ENCODE measurements at places on chromosomes 3 and 15. TPM values are rescaled to one million over a fixed set of nuclear protein-coding genes. Genes with fewer than 3 reads are reported as not detected.

GRCh38 chr15:90560229-90560776 lies 30.6 kb downstream of the CRTC3 start:
- DNase-seq = peak; percentile 56

GRCh38 chr3:27090275-27091041 lies 278.7 kb downstream of the NEK10 start:
- DNase-seq = no peak

The COMMD2 gene
- polyA plus RNA-seq = 20.0 TPM

DNA sequence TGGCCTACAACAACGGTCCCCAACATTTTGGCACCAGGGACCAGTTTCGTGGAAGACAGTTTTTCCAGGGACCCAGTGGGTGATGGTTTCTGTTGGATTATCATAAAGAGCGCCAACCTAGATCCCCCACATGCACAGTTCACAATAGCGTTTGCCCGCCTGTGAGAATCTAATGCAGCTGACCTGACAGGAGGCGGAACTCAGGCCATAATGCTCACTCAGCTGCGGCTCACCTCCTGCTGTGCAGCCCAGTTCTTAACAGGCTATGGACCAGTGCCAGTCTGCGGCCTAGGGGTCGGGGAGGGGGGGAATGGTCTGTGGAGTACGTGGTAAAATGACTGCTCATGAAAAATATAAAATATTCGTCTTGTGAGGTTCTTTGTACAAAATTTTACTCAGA lies 518.5 kb upstream of the CADM2 start:
- no peak for DNase-seq

The CFAP92 gene
- 0.22 TPM for polyA plus RNA-seq

GRCh38 chr3:133992951-133993620 lies 36.6 kb downstream of the SLCO2A1 start:
- no peak for DNase-seq

- no peak for DNase-seq
Measured at GRCh38 chr15:43795197-43795596, 3.1 kb downstream of the SERF2 start.

The DCUN1D1 gene
- 9.0 TPM for polyA plus RNA-seq

DNA sequence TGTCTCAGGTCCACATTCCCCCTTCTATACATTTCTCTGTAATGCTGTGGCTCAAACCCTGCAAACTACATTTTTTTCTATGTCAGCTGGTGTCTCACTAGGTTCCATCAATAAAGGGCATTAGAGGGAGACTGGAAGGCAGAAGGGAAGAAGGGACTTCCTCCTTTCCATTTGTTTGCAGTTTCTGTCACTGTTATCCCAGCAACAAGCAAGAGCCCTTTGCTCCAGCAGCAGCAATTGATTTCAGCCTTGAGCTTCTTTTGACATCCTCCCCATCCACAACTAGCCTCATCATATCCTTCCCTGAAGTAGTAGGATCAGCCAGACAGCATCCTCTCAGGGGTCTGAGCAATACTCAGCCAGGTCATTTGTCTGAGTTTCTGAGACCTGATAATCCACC lies 5.3 kb upstream of the NCK1 start:
- DNase-seq = no peak

GRCh38 chr3:25555695-25556437 lies 108.8 kb downstream of the TOP2B start:
- DNase-seq = no peak

The MED12L gene
- 0.08 TPM for polyA plus RNA-seq

GRCh38 chr3:15795651-15796308 lies 2.0 kb downstream of the ANKRD28 start:
- DNase-seq = no peak

The ZFYVE19 gene
- 31.9 TPM for polyA plus RNA-seq

GRCh38 chr3:139328356-139328755 lies 15.5 kb upstream of the MRPS22 start:
- DNase-seq = no peak

GRCh38 chr3:171682743-171683142 lies 127.5 kb downstream of the PLD1 start:
- DNase-seq = no peak

DNA sequence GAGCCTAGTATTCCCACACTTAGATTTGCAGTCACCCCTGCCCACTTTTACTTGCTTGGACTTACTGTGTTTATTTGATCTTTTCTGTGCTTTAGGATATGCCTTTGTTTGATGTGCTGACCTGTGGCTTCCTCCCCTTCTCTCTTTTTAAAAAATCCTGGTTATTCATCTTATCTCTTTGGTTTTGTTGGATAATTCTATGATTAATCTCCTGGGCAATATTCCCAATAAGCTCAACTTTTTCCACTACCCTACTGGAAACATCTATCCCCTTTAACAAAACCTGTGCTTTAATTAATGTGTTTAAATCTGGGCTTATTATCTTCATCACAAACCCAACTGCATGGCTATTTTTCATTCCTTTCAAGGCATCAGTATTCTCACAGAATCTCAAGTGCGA lies 476.0 kb upstream of the TGFBR2 start:
- no peak for DNase-seq

DNA sequence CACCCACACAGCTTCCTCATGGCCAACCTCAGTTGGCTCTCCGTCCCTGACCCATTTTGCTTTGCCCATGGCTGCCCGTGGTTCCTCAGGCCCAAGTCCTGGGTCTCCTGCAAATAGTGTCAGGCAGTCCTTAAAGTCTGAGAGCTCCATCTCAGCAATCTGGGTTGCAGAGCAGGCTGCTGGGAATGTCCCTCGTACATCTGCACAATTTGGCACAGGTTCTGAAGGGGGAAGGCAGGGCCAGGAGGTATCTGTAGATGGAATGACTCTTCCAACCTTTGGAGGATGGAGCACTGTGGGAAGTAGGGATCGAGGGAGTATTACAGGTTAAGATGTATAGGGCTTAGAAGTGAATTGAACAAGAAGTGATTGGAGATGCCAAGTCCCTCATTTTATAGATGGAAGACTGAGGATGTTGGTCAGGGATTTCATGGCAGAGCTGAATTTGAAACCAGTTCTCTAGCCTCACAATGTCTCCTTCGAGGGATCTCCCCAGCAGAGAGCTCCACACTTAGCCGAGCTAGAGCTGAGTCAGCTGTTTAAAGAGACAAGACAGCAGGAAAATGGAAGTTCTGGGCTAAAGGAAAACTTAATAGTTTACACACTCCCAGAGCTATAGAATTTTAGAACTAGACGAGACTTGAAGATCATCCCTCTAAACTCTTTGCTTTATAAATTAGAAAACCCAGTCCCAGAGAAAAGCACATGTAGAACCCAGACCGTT lies 9.2 kb downstream of the CKMT1A start:
- no peak for DNase-seq

DNA sequence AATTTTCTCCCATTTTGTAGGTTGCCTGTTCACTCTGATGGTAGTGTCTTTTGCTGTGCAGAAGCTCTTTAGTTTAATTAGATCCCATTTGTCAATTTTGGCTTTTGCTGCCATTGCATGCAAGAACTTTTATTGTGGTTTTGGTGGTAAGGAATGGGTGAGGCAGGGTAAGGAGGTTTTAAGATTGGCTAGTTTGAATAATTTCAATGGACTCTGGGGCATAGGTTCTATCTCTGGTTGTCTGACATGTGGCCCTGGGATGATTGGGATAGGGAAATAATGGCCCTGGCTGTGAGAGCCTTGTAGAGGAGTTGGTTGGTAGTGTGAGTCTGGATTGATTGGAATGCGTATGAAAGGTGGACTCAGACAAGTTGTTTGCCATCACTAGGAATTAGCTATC lies 38.0 kb downstream of the SEC22A start:
- DNase-seq = no peak

The PRC1 gene
- 112 TPM for polyA plus RNA-seq

Data from foreskin keratinocyte (primary cell).